Hematopoietic multipotent progenitor cell treated with erythropoietin and hydrocortisone succinate and interleukin-3 and kit ligand, for 17 days (in vitro differentiated cells): ENCODE measurements at places on chromosomes 6 and 20.
A peak's percentile ranks its signal among the peaks of the same experiment; 100 is the strongest.

- no peak for DNase-seq
Measured at GRCh38 chr6:87702589-87702945, 534 bp upstream of the AKIRIN2 start.

- peak; percentile 64 for DNase-seq
Measured at GRCh38 chr20:4170621-4171537, 155.5 kb upstream of the RNF24 start.

DNA sequence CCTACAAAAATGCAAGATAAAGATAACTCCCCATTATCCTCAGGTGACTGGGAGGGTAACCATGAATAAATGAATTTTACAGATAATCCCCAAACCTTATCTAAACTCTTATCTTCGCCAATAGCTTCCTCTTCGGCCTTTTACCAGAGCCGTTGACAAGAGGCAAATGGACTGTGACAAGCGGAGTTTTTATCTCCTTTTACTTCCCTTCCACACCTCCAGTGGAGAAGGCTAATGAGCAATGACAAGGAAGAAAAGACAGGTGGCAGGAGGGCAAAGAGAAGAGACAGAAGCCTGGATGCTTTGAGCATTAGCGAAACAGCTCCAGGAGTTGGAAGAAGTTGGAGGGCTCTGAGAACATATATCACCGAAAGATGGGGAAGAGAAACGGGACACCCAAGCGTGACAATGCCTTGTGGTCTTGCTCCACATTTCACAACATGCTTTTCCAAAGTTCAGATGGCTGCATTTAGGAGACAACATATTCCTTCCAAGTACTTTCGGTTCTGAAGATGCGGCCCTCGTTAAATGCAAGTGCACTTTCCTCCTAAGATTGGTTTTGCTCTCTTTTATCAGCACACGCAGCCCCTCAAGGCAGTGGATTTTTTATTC is 69.2 kb downstream of the PRDM1 start:
- DNase-seq: no peak

DNA sequence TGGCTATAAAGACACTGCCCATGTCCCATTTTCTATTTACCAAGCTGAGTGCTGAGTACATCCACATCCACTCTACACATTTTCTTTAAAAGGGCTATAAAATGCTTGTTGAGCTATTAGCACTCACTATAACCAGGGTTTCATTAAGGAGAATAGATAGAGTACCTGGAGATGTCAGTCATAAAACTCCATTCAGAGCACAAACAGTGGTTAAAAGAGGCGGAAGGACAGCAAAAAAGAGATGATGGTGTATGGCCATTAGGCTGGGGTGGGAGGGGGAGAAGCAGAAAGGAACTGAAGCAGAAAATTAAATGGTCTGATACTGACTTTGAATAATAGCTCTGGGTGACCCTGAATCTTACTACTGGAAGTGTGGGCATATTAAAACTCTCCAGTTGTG is 609.9 kb upstream of the MAP3K7 start:
- no peak for DNase-seq

- DNase-seq: no peak
Measured at GRCh38 chr20:44609006-44609515, 26.7 kb downstream of the PKIG start.

DNA sequence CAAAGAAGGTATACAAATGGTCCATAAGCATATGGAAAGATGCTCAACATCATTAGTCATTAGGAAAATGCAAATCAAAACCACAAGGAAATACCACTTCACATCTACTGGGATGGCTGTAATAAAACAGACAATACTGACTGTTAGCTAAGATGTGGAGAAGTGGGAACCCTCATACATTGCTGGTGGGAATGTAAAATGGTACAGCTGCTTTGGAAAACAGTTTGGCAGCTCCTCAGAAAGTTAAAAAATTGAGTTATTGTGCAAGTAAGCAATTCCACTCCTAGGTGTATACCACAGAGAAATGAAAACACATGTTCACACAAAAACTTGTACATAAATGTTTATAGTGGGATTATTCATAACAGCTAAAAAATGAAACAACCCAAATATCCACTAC is 173.0 kb upstream of the JAG1 start:
- no peak for DNase-seq
